ENCODE measurements at places on chromosomes 7 and 10. TPM values are rescaled to one million over a fixed set of nuclear protein-coding genes. Genes with fewer than 3 reads are reported as not detected.

DNA sequence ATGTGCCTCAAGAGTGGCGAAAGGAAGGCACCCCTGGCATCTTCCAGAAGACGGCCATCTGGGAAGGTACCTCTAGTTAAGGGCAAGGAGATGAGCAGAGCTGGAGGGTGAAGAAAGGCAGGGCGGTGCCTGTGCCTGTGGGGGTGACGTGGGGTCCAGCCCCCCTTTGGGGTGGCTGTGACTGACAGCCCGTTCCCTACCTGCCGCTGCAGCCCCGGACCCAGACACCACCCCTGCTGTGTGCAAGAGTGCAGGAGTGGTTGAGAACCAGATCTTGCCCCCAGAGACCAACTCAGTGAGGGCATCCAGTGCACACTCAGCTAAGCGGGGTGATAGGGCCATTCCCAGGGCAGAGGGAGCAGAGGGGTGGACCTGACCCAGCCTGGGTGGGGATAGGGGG lies 4.3 kb upstream of the MUC17 start:
- no peak for DNase-seq

Gene CCL24
- not detected for total RNA-seq

- no peak for DNase-seq
These were observed 131.7 kb downstream of the EMX2 start for GRCh38 chr10:117674201-117674600.

Gene CRPPA
- 7.5 TPM for total RNA-seq

GRCh38 chr7:42858570-42858969 lies 53.3 kb downstream of the C7orf25 start:
- DNase-seq = no peak

- DNase-seq = no peak
These were observed 309.5 kb upstream of the TEX47 start for GRCh38 chr7:89104748-89105685.

- DNase-seq = no peak
These were observed 11.6 kb downstream of the BET1 start for GRCh38 chr7:93992421-93993110.

DNA sequence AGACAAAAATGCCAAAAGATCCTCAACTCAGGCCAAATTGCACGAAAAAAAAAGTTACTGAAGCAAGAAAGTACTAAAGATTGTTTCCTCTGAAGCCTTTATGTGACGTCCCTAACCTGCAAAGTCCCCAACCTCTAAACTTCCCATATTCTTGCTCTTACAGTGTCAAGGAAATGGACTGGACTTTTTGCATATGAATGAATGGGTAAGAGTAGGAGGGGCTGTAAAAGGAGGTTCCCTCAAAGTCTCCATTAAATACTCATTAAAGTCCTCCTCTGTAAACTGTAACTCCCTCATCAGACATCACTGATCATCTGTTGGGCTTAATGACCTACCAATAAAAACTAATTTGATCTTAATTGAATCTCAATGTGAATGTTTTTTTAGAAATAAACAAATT lies 164.8 kb upstream of the STEAP1 start:
- DNase-seq = no peak

Gene EVX1
- not detected for total RNA-seq

GRCh38 chr10:113681533-113682470 lies 2.1 kb downstream of the CASP7 start:
- DNase-seq = no peak

Gene CFTR
- total RNA-seq = 5.3 TPM

DNA sequence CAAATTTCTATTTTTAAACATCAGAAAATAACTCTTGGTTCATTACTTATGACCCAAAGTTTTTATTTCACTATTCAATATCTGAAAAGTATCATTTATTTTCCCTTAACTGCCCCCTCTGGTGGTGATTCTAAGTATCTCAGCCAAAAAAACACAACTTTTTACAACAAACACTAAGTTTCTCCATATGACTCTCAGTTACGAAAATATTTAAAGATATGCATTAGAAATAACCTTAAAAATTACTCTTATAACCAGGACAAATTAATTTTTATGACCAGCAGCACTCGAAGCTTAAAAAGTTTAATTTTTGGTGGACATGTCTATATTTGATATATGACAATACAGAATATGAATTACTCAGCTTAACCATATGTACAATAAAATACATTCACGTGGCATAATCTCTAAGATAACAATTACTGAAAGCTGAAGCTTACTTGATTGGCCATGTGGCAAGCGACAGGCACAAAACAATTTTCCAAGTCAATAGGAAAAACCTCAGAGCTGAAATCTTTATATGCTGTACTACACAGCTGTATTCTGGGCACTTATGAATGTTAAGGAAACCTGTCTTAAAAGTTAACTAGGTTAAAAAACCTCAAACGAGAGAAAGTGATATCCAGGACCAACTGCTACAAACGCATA lies 2.3 kb downstream of the HNRNPA2B1 start:
- DNase-seq = peak; percentile 27

Measured in cerebellum (tissue), 4 donors.